ENCODE measurements at places on chromosomes 13 and 19. TPM values are rescaled to one million over a fixed set of nuclear protein-coding genes. Genes with fewer than 3 reads are reported as not detected.
A peak's percentile ranks its signal among the peaks of the same experiment; 100 is the strongest.

DNA sequence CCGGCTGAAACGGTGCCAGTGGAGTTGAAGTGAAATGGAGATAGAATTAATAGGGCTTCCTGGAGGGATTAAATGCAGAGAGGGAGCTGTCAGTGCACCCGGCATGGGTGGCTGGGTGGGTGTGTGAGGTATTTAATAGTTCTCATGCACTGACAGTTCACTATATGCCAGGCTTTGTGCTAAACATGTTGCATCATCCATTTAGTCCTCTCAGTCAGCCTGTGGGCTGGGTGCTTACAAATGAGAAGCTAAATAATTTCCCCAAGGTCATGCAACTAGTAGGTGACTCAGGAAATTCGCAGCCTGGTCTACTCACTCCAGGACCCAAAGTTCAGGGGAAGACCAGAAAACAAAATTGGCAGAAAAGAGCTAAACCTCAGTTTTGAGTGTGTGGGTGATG lies 63.5 kb upstream of the SPATA13 start:
- H3K36me3 ChIP-seq = no peaks in the 10 kb centered on the region
- peaks cover 18% of the 10 kb centered on the region for H3K4me1 ChIP-seq
- no peak overlapping the region for H3K27ac ChIP-seq

GRCh38 chr19:900302-901111 lies 7.2 kb downstream of the RNU6-9 start:
- DNase-seq = no peak
- peaks cover 15% of the 10 kb centered on the region for H3K4me1 ChIP-seq
- H3K27me3 ChIP-seq = no peaks in the 10 kb centered on the region
- no peaks in the 10 kb centered on the region for H3K36me3 ChIP-seq

GRCh38 chr19:54096617-54097106 lies 3.9 kb downstream of the OSCAR start:
- no peak overlapping the region for H3K4me3 ChIP-seq
- H3K36me3 ChIP-seq = no peaks in the 10 kb centered on the region
- H3K27me3 ChIP-seq = peaks cover 4% of the 10 kb centered on the region

- H3K4me3 ChIP-seq = no peak overlapping the region
- no peaks in the 10 kb centered on the region for H3K27me3 ChIP-seq
- H3K36me3 ChIP-seq = no peaks in the 10 kb centered on the region
These were observed 310.2 kb downstream of the SLITRK5 start for GRCh38 chr13:87981416-87981815.

DNA sequence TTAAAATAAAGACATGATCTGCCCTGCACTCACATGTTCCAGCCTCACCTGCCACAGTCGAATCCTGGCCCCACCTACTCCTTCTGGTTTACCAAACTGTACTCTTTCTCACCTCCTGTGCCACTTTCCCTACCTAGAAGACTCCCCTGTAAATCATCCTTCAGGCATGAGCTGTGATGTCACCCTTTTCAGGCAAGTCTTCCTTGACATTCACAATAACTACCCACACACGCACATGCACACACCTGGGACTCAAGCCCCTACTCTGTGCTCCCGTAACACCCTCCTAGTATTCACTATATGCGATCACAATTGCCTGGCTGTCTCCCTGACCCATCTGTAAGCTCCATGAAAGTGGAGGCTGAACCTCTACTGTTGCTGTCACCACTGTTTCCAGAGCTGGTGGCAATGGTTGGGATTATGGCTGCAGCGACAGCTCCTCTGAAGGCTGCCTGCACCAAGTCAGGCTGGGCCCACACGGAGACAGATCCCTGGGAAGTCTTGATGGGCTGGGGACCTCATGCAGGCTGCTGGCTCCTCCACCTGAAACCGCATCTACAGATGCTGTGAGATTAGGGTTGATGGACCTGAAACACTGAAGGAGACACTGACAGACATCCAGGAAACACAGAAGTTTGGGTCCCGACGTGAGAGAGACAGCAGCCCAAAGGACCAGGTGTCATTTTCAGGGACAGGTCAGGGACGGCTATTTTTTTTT lies 611.1 kb downstream of the UQCRFS1 start:
- no peaks in the 10 kb centered on the region for H3K4me1 ChIP-seq
- H3K36me3 ChIP-seq = no peaks in the 10 kb centered on the region
- no peak overlapping the region for H3K4me3 ChIP-seq

GRCh38 chr13:51551416-51551815 lies 32.8 kb upstream of the WDFY2 start:
- H3K36me3 ChIP-seq = no peaks in the 10 kb centered on the region
- DNase-seq = no peak
- no peak overlapping the region for H3K4me3 ChIP-seq

CDX2 gene
- not detected for total RNA-seq

NKG7 gene
- 2.2 TPM for total RNA-seq

RGS9BP gene
- 0.78 TPM for total RNA-seq

MVB12A gene
- 146 TPM for total RNA-seq

DNA sequence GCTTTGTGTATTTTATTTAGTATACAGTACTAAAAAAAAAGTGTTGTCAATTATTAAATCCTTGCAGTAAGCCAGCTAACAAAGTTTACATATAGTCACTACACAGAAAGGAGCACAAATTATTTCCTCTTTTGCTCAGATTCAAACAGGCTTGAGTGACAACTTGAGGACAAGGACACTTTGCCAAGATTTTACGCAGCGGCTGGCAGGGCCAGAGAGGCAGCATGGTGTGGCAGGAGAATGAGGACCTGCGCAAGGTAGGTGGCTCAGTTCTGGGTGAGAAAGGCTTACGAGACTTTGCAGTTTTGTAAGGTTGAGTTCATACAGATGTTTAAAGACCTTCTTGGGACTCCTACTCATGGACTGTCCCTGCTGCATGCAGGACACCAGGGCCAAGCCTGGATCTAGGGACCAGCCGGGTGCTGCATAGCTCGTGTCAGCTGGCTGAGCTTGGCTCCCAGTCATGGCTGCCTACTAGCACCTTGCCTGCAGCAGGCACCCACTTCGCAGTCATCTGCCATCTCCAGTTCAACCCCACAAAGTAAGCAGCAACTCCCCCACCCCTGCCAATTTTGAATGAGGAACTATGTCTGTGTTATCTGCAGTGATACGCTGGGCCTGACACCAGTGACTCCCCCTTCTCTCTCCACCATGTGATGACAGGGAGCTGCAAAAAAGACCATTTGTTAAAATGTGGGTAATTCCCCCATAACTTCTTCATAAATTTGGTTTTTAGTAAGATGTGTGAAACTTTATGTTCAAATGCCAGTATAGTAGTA lies 3.7 kb upstream of the TUBA3C start:
- no peaks in the 10 kb centered on the region for H3K36me3 ChIP-seq
- H3K27me3 ChIP-seq = no peaks in the 10 kb centered on the region
- H3K27ac ChIP-seq = no peak overlapping the region
- H3K4me3 ChIP-seq = no peak overlapping the region
- DNase-seq = no peak

DNA sequence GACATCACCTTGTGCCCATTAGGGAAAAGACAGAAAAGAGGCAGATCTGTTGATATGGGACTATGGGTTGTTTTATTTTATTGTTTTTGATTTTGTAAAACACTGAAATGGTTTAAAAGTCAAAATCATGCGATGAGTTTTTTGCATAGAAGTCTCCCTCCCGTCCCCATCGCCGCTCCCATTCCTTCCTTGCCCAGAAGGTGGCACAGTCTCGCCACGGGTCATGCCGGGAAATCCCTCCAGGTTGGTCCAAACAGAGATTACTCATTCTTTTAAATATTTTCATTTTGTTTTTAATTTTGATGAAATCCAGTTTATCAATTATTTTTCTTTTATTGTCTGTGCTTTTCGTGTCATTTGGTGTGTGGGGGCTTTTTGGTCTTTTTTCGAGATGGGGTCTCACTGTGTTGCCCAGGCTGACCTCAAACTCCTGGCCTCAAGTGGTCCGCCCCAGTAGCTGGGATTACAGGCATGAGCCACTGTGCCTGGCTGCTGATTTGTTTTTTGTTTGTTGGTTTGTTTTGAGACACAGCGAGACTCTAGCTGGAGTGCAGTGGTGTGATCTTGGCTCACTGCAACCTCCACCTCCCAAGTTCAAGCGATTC lies 9.2 kb downstream of the PGPEP1 start:
- H3K36me3 ChIP-seq = no peaks in the 10 kb centered on the region
- no peaks in the 10 kb centered on the region for H3K4me1 ChIP-seq
- no peaks in the 10 kb centered on the region for H3K27me3 ChIP-seq
- no peak overlapping the region for H3K4me3 ChIP-seq
- no peak overlapping the region for H3K27ac ChIP-seq
- peak; percentile 69 for DNase-seq

CYP2A6 gene
- total RNA-seq = not detected

GAMT gene
- total RNA-seq = 32.6 TPM

DNA sequence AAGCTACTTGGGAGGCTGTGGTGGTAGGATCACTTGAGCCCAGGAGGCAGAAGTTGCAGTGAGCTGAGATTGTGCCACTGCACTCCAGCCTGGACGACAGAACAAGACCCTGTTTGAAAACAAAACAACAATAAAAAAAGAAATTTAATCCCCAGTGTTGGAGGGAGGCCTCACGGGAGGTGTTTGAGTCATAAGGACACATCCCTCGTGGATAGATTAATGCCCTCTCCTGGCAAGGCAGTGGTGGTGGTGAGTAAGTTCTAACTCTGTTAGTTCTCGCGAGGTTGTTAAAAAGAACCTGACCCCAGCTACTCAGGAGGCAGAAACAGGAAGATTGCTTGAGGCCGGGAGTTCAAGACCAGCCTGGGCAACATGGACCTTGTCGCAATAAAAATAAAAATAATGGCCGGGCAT lies 27.6 kb upstream of the SIN3B start:
- H3K27me3 ChIP-seq = no peaks in the 10 kb centered on the region
- H3K36me3 ChIP-seq = no peaks in the 10 kb centered on the region
- no peak overlapping the region for H3K4me3 ChIP-seq
- no peak overlapping the region for H3K27ac ChIP-seq
- no peaks in the 10 kb centered on the region for H3K4me1 ChIP-seq
- DNase-seq = no peak

IL4I1 gene
- not detected for total RNA-seq

KIR3DL2 gene
- total RNA-seq = not detected

- H3K4me3 ChIP-seq = peak overlapping the region; percentile 97
- no peaks in the 10 kb centered on the region for H3K36me3 ChIP-seq
- peaks cover 39% of the 10 kb centered on the region for H3K4me1 ChIP-seq
- peak overlapping the region; percentile 57 for H3K27ac ChIP-seq
These were observed 477 bp downstream of the CUL4A start for GRCh38 chr13:113209759-113210421.

DNA sequence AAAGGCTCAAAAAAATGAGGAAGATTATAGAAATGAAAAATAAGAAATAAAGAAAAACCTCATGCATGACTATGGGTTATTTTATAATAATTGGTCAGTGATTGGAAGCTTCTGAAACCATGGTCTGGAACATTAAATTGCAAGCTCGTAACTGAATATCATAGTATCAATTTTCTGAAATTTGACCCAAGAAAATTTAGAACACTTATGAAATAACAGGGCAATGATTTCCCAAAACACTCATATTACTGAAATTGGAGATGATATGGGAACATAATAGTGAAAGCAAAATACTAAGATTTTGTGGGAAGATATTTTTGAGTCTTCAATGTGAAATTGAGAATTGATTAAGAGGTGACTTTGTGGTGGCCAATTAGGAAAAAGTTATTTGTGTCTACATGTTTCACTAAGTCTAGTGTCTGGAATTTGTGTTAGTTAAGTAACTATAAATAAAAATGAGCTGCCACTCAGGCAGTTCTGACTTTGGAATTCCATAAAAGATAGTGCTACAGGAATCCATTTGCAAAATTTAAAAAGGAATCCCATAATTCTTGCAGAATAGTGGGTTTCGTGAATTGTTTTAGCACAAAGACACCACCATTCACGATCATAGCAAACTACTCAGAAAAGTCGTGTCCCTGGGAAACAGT lies 603.0 kb downstream of the LMO7 start:
- H3K27me3 ChIP-seq = no peaks in the 10 kb centered on the region
- no peak overlapping the region for H3K4me3 ChIP-seq
- no peak overlapping the region for H3K27ac ChIP-seq
- H3K4me1 ChIP-seq = no peaks in the 10 kb centered on the region
- DNase-seq = no peak

- H3K4me1 ChIP-seq = no peaks in the 10 kb centered on the region
- H3K27ac ChIP-seq = no peak overlapping the region
- no peaks in the 10 kb centered on the region for H3K27me3 ChIP-seq
- DNase-seq = no peak
- no peak overlapping the region for H3K4me3 ChIP-seq
These were observed 82.4 kb upstream of the DACH1 start for GRCh38 chr13:71949441-71949840.

- H3K4me3 ChIP-seq = no peak overlapping the region
- H3K36me3 ChIP-seq = no peaks in the 10 kb centered on the region
- no peak overlapping the region for H3K27ac ChIP-seq
- no peaks in the 10 kb centered on the region for H3K4me1 ChIP-seq
These were observed 14.2 kb upstream of the ZNF91 start for GRCh38 chr19:23409392-23410048.

ZC3H13 gene
- total RNA-seq = 26.9 TPM

GRCh38 chr19:33374236-33374714 lies 766 bp downstream of the CEBPG start:
- peak overlapping the region; percentile 95 for H3K27ac ChIP-seq
- H3K36me3 ChIP-seq = no peaks in the 10 kb centered on the region
- peak overlapping the region; percentile 9 for H3K4me3 ChIP-seq
- DNase-seq = peak; percentile 45
- no peaks in the 10 kb centered on the region for H3K27me3 ChIP-seq

GRCh38 chr19:19540064-19540714 lies 2.1 kb downstream of the CILP2 start:
- peak; percentile 55 for DNase-seq
- H3K4me1 ChIP-seq = peaks cover 25% of the 10 kb centered on the region
- H3K27ac ChIP-seq = no peak overlapping the region

DNA sequence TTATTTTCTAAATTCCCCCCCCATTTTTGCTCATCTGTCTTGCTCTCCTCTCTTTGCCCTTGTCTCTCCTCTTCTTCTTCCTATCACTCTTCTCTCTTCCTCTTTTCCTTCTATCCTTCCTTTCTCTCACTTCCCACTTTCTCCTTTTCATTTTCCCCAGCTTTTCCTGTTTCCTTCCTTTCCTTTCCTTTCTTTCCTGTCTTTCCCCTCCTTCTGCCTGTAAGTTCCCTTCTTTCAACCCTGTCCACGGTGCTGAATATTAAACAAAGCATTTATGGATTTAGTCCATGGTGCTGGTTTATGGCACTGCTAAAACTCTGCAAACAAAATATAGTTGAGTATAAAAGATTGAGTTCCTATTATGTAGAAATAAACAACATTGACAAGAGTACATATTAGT lies 27.6 kb downstream of the SCEL start:
- peaks cover 14% of the 10 kb centered on the region for H3K4me1 ChIP-seq
- H3K4me3 ChIP-seq = no peak overlapping the region
- H3K36me3 ChIP-seq = no peaks in the 10 kb centered on the region
- H3K27me3 ChIP-seq = no peaks in the 10 kb centered on the region

RETN gene
- total RNA-seq = not detected

SMIM24 gene
- not detected for total RNA-seq

DNA sequence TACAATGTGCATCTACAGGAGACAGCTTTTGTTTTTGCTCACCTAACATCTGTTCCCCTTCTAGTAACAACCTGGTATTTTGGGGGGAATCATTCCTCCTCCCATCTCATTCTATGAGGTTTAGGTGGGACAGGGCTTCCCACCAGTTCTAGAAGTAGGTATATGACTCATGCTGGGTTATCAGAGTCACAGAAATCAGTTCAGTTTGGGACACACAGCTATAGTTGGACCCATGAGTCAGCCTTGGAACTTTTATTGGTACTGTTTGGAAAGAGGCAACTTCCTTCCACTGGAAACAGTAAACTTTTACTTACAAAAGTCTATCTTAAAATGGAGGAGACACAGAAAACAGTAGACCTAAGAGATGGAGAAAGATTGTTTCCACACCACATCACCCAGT lies 185.5 kb downstream of the DNAJC3 start:
- H3K4me3 ChIP-seq = no peak overlapping the region
- H3K4me1 ChIP-seq = peaks cover 4% of the 10 kb centered on the region
- DNase-seq = no peak

Data from thyroid gland (tissue), 4 donors.